ENCODE measurements at places on chromosomes 4 and X.

DNA sequence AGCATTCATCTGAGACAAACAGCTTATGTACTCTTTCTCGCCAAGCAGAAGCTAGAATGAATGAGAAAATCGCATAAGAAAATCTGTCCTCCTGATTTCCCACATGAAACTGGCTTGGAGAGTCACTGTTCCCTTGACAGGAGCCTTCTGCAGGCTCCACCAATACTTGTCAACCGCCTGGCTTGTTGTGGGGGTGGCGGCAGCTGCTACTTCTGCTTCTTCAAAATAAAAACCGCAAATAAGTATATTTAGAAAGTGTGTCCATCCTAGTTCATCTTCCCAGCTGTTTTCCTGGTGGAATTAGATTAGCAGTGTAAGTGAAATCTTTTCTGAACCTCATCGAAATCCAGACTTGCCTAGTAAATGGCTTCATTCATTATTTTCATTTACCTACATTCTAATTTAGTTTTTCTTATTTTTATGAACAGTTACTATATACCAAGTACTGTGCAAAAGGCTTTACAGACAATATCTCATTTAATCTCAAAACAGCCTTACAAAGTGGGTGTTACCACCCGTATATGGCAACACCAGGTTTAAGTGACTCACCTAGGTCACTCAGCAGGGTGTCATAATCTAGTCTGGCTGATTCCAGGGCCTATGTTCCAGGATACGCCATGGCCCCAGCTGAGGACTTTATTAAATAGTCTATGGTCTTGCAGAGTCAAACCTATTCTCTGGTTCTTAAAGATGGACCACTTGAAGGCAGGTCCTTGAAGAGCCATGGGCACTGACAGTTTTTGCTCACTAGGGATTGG is 104.6 kb upstream of the IGFBP7 start:
- no peak for DNase-seq

GRCh38 chr4:163536091-163536490 is 41.6 kb downstream of the TMA16 start:
- DNase-seq, result no peak

GRCh38 chr4:183321516-183321915 is 710 bp downstream of the CLDN24 start:
- DNase-seq, result no peak

DNA sequence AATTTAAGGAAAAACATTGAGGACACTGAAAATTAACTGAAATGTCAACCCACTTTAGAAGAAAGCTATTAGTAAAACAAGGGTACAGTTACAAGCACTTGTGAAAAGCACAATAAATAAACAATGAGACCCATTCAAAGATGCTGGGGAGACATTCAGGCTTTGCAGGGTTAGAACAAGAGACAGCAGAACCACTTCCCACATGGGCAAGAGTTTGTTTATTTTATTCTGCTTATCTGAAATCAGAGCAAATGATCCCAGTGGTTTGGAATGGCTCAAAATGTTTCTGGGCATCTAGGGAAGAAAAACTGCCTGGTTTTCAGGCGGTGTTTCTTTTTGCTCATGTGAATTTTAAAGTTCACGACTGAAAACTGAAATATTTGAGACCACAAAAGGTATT is 42.4 kb downstream of the PPP3CA start:
- no peak for DNase-seq

- DNase-seq, result no peak
These were observed 104.4 kb downstream of the PJA1 start for GRCh38 chrX:69060631-69061408.

- no peak for DNase-seq
These were observed 87.7 kb downstream of the NAP1L3 start for GRCh38 chrX:93585661-93586060.

GRCh38 chr4:80393970-80394250 is 58.4 kb downstream of the CFAP299 start:
- no peak for DNase-seq

- no peak for DNase-seq
These were observed 608.0 kb downstream of the TLL1 start for GRCh38 chr4:166481055-166481454.

DNA sequence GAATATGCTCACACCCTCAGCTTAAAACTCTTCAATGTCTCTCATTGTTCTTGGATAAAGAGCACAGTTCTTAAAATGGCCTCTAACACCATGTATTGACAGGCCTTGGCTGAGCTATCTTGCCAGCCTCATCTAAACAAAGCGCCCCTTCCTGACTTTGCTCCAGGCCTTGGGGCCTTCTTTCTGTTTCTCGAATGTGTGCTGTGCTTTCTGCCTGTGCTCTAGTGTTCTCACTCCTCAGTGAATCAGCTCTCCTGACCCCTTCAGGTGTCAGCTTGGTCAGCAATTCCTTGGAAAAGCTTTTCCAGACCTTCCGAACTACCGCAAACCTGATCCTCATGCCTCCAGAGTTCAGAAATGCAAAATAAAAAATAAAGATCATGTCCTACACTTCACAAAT is 346.3 kb upstream of the FSTL5 start:
- DNase-seq, result no peak

DNA sequence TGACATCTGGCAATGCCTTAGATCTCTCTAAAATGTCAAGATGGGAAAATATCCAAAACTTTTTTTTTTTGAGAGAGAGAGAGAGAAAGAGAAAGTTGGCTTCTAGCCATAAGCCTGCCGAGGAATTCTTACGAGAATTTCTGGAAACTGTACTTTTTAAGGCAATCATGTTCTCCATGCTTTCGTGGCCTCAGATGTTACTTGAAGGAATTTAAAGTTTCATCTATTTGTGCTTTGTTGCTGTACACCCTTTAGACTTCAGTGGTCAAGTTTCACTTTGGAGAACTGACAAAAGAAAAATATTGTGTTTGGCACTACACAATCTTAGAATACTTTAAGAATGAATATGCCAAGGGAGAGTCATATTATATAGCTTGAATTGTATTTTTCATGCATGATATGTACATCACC is 53.9 kb downstream of the FAT4 start:
- DNase-seq, result no peak

GRCh38 chr4:147971116-147971515 is 239.2 kb downstream of the ARHGAP10 start:
- DNase-seq, result no peak

GRCh38 chrX:111180750-111181240 is 84.8 kb downstream of the PAK3 start:
- DNase-seq, result no peak

GRCh38 chr4:112513971-112514646 is 1.9 kb downstream of the NEUROG2 start:
- DNase-seq, result no peak

DNA sequence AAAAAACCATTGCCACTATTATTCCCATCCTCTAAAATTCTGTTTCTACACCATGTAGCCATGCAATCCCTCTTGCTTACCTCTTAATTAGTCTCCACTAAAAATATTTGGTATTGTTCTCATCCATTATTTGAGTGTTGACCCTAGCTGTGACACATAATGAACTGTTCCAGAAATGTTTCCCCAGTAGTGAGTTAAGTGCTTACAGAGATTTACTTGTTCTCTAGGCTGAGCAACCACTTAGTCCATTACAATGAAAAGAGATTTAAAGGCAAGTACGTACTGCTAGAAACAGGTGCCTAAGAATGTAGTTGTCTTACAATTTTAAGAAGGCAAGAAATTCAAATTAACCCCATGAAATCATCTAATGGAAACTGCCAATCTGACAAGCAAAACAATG is 112.7 kb upstream of the PTPN13 start:
- DNase-seq, result no peak

GRCh38 chr4:36509845-36510244 is 228.4 kb downstream of the DTHD1 start:
- DNase-seq, result no peak

- no peak for DNase-seq
These were observed 4.9 kb downstream of the GSX2 start for GRCh38 chr4:54104907-54105306.

- no peak for DNase-seq
These were observed 93.4 kb upstream of the SHOX start for GRCh38 chrX:537151-537550.

DNA sequence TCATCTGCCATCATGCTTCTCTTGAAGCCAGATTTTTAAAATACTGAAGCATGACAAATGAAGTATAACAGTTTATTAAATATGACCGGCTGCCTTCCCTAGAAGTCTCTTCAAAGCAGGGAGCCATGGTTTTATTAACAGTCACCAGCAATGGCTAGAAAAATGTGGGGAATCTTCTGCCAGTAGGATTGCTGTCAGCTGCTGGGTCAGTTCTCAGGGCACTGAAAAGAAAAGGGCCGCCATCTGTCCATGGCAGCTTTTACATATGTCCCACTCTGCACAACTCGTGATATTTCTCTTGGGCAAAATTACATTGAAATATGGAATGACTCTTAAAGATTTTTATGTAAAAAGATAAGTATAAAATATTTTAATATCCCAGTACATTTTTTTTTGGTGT is 2.8 kb downstream of the CCNG2 start:
- no peak for DNase-seq

- DNase-seq, result no peak
These were observed 241.3 kb upstream of the SFRP2 start for GRCh38 chr4:154030152-154030551.
